Transverse colon (tissue), 4 donors: ENCODE measurements at places on chromosomes 7 and 10. TPM values are rescaled to one million over a fixed set of nuclear protein-coding genes. Genes with fewer than 3 reads are reported as not detected.

DNA sequence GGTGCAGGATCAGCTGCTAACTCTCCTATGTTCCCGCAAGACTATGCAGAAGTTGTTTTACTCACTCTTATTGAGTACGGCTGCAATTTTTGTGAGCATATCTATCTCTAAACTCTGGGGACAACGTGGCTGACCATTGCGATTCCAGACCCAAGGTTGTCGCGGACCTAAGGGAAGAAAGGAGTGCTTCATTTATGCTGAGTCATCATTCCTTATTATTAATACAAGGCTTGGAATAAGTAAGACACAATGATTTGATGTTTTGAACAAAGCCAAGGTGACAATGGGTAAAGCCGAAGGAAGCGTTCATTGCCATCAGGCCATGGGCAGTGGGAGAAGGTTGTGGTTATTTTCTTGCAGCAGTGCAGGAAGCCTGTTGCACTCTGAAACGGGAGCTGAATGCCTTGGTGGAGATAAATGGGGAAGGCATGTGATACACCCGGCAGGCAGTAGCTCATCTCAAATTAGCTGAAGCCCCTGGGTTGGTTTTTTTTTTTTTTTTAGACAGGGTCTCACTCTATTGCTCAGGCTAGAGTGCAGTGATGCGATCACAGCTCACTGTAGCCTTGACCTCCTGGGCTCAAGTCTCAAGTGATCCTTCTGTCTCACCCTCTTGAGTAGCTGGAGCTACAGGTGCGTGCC lies 605.7 kb downstream of the TYW1 start:
- no peak for DNase-seq

DNA sequence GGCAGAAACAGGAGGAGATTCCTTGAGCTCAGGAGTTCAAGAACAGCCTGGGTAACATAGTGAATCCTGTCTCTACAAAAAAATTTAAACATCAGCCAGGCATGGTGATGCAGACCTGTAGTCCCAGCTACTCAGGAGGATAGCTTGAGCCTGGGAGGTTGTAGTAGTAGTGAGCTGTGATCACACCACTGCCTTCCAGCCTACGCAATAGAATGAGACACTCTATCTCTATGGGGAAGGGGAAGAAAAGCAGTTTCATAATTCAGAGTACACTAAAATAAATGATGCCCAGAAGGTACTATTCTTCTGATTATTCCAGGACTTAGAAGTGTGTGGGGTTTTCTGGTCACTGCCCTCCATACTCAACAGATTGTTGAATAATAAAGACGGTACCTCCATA lies 177.3 kb downstream of the KMT2E start:
- DNase-seq, result no peak

DNA sequence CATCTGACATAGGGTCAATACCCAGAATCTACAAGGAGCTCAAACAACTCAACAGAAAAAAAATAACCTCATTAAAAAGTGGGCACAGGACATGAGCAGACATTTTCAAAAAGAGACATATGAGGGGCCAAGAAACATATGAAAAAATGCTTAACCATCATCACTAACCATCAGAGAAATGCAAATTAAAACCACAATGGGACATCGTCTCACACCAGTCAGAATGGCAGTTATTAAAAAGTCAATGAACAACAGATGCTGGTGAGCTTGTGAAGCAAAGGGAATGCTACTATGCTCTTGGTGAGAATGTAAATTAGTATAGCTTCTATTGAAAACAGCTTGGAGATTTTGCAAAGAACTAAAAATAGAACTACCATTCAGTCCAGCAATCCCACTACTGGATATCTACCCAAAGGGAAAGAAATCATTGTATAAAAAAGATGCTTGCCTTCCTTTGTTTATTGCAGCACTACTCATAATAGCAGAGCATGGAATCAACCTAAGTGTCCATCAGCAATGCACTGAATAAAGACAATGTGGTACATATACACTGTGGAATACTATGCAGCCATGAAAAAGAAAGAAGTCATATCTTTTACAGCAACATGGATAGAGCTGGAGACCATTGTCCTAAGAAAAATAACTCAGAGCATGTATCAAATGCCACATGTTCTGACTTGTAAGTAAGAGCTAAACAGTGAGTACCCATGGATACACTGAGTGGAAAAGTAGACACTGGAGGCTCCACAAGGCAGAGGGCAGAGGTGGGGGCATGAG lies 139.8 kb downstream of the ADARB2 start:
- no peak for DNase-seq

DNA sequence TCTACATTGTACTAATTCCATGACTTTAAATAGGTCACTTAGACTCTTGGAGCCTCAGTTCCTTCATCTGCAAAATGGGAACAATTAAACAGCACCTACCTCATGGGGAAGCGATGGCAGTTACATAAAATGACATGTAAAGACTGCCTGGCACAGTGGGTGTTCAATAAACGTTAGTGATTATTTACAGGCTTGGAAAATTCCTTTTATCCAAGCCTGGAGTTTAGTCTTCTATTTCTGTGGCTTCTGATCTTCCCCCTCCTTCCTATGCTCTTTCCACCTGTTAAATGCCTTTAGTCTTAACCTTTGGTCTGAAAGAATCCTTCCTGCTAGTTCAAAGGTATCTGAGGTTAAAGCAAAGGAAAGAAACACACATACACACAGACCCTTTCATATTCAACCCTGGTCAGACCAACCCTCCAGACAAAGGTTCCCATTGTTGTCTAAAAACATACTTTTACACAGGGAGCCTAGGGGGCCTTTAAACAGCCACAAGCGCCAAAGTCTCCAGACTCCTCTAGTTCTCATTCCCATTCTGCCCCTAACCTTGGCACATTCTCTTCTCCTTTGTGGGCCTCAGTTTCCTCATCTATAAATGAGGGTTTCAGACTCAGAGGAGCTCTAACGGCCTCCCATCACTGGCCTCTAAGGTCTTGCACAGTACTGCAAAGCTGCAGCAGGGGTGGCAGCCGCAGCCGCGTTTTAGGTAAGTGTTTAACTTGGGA lies 21.4 kb downstream of the SORBS1 start:
- no peak for DNase-seq

DNA sequence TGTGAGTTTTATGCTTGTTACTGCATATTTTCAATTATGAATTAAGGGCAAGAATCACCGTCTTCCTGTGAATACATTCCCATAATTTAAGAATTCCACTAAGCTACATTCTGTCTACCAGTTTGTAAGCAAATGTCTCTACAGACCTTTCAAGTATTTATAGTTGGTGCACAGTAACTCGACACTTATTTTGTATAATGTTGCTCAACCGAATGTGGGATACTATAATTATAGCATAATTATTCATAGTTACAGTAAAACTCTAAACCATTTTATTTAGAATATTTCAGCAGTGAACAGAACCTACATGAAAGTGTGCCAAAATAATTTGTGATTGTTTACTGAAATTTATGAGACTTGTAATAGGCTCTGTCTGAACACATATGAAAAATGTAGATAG lies 17.3 kb upstream of the CUBN start:
- DNase-seq, result no peak

DNA sequence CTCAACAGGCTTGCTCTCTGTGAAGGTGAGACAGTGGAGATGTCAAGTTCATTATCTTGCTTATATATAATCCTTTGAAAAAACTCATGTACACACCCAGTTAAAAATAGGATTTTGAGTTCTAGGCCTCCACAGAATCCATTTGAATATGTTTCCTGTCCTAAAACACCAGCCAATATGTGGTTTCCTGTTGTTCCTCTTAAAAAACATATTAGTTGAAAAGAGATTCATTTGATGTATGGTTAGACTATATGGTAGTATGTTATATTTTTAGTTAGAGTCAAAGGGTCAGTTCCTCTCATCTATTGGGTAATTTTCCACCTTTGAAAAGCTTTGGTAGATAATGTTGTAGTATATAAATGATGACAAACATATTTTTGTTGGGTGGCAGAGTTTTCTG lies 16.0 kb downstream of the PPP1R9A start:
- DNase-seq, result no peak

- DNase-seq, result no peak
Observed at GRCh38 chr7:30476459-30477145, 2.0 kb downstream of the NOD1 start.

DNA sequence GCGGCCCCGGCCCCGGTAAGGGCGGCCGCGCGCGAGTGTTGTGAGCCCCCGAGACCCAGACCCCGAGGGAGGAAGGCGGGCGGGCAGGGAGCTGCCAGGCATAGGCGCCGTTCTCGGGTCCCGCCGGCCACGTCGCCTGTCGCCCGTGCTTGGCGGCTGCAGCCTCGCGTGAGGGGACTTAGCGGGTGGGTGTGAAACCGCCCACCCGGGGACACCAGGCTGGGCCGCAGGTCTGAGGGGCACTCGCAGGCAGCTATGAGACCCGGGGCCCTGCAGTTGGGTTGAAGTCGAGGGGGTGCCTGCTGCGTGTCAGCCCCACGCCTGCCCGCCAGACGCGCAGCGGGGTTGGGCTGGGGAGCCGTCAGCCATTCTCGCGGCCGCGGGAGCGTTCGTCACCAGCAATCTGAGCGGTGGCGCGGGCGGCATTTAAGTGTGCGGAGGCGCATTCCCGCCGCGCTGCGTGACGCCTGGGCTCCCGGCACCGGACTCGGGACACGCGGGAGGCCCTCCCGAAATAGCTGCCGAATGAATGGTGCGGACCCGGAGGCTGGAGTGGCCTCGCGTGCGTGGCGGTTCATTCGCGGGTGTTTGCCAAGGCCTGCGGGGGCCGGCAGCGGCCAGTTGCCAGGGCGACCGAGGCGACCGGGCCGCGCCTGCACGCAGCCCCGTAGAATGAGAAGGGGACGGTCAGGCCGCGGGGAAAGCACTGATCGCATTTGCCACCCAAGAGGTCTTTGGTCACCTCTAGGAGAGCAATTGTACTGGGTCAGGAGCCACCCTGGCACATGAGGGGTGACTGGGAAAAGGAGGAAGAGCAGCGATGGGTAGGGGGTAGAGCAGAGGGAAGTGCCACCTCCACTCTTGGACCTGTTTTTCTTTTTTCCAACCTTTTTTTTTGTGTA lies 750 bp downstream of the ZNF398 start:
- DNase-seq, result peak; percentile 54

- no peak for DNase-seq
Observed at GRCh38 chr7:98252425-98253054, 508 bp upstream of the TECPR1 start.

DNA sequence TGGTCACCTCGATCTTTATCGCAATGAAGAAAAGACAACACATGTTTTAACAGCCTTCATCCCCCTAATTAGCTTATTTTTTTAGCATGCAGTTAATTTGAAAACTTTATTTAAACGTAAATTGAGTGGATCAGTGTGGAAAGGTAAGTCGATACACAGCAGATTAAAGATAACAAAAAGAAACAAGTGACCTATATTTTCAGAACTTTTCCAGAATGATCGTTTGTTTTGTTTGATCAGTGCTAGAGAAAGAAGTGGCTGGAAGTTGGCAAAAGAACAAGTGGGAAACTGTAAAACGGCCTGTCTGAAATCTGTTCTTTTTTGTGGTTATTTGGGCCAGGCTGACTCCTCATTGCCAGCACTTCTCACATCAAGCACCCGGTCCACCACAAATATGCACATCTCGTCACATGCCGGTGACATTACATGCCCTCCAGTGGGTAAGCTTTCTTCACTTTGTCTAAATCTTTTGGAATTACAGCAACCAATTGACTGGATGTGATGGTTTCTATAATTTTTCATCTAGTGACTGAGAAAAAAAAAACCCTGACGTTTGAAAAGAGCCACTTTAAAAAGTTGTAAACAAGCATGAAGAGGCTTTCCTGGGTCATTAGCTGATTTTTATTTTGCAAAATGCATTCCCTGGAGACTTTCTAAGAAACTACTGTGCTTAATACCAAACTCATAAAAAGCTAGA lies 33.2 kb downstream of the C7orf33 start:
- DNase-seq, result no peak

DNA sequence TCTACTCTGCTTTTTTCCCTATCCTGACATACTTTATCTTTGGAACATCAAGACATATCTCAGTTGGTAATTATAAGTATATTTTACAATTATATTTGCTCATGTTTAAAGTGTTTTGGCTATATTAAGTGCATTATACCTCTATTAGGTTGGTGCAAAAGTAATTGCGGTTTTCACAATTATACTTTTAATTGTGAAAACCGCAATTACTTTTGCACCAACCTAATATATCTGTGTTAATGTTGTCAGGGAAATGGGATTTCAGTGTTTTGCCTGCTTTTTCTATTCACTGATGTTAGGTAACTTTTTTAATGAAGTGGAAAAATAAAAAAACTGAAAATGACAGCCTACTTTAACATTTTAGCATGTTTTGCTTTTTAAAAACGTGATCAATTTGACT lies 11.6 kb downstream of the SLC26A4 start:
- no peak for DNase-seq

DNA sequence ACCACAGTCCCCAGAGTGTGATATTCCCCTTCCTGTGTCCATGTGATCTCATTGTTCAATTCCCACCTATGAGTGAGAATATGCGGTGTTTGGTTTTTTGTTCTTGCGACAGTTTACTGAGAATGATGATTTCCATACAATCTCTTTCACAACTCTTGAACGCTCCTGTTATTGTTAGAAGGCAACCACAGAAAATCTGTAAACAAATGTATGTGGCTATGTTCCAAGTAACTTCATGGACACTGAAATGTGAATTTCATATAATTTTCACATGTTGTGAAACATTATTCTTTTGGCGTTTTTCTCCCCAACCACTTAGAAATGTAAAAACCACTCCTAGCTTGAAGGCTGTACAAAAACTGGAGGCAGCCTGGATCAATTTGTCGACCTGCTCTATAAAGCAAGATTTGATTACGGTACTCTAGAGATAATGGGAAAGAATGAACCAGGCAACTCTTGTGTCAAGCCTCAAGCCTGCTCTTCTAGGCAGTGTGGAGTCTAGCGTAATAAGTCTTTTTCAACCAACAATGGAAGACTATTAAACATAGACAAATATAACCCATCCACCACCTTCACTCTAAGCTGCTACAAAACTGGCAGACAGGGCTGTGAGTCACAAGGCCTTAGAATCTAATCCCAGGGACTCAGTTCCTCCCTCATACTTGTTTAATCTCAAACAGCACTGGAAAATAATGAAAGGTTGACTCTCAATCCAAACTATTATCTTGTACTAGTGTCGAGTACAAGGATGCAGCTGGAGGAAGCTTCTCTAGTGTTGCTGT lies 22.7 kb downstream of the ARL3 start:
- DNase-seq, result no peak

DNA sequence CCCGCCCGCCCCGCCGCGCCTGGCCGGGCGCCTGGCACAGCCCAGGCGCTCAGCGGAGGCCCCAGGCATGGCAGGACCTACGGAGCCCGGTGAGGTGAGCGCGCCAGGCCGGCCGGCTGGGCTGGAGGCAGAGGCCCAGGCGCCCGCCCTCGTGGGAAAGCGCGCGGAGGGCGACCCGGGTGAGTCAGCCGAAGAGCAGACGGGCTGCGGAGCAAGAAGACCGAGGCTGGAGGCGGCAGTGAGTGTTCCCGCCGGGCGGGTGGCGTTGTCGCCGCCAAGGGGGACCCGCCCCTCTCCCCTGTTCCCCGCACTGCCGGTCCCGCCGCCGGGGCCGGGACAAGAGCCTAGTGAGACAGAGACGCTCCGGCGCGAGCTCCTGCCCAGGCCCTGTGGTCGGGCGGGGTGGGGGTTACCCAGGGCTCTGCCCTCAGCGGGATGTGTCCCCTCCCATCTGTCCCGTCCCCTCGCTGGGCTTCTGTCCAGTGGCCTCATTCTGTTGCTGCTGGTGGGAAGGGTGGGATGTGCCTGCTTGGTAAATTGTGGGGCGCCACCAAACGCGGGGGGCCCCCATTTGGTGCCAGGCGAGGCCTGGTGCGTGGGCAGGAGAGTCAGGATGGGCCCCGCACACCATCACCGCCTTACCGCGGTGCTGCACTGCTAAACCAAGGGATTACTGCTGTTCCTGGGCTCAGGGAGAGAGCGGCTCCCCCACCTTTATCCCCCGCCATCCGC lies 17.0 kb upstream of the NODAL start:
- DNase-seq, result peak; percentile 67

TMEM236 gene
- total RNA-seq, result 79.6 TPM

TMEM225B gene
- total RNA-seq, result 0.68 TPM

LIPJ gene
- not detected for total RNA-seq

RNLS gene
- 78.2 TPM for total RNA-seq

SPOCK2 gene
- 24.7 TPM for total RNA-seq
